ENCODE measurements at places on chromosomes 3 and 15. TPM values are rescaled to one million over a fixed set of nuclear protein-coding genes. Genes with fewer than 3 reads are reported as not detected.

Gene TERB2
- total RNA-seq = not detected

Gene CFAP100
- total RNA-seq = not detected

Gene NR2C2
- total RNA-seq = 25.2 TPM

Gene ANKUB1
- total RNA-seq = not detected

Gene NOX5
- total RNA-seq = under 0.01 TPM

Gene P2RY13
- total RNA-seq = not detected

Gene GPR62
- total RNA-seq = under 0.01 TPM

Gene GPR176
- 57.8 TPM for total RNA-seq

Gene ALDH1A2
- 5.6 TPM for total RNA-seq

Gene ACTRT3
- total RNA-seq = 4.3 TPM

Gene CLDN16
- under 0.01 TPM for total RNA-seq

Gene GOLGA6L2
- total RNA-seq = not detected

Gene LMCD1
- 11.0 TPM for total RNA-seq
